ENCODE measurements at places on chromosomes 3 and 15.

DNA sequence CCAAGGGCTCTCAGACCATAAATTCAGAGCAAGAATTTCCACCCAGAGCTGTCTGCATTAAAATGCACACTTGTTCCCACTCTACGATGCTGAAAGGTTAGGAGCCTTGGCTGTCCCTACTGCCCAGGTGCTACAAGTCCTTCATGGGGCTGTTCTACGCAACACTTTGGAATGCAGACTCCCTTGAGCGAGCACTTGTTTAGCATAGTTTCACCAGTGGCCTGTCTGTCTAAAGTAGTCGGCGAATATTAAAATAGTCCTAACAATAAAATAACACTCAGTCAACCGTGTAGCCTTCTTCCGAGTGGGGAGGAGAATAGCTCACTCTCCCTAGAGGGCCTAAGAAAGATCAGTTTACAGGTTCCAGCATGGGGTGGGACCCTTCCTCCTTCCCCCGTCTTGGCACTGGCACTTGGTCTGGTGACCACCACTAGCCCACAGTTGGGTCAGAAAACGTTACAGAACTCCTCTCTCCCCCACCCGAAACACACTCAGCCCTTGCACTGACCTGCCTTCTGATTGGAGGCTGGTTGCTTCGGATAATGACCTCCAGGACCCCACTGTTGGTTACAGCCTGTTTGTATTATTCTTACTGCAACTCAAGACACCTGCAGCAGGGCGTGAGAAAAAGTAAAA is at the start of gene CLDN16:
Gene CLDN16, plus strand, starts transcription at position 586 of the 636 bp plus-strand sequence. CDS start 167 bp downstream, outside the sequence.
- no peak for DNase-seq

DNA sequence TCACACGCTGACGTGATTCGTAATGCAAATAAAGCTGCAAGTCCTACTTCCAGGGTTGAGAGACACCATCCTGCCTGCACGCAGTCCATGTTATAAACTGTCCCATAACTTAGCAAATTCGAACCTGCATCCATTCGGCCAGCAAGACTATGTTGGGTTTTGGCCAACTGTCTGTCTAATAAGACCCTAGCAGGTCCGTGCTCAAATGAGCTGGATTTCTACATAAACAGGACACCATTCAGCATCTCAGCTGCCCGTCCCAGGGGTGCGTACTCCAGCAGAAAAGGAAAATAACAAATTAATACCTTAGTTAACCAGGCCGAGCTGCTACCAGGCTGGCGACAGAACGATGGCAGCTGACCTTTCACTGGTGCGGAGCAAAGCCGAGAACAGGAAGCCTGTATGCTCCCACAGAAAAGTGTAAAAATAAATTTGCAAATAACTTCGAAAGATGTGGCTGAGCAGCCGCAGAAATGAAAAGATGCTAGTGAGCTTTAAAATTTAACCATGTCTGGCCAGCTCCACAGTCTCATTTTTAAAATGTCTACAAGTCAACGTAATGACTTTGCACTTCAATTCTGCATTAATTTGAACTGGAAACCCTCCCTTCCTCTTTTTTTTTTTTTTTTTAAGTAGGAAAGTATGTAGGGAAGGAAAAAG is 97.1 kb upstream of the SNRPA1 start:
- no peak for DNase-seq

- peak; percentile 24 for DNase-seq
These were observed 79.8 kb downstream of the ABHD5 start for GRCh38 chr3:43770426-43771103.

DNA sequence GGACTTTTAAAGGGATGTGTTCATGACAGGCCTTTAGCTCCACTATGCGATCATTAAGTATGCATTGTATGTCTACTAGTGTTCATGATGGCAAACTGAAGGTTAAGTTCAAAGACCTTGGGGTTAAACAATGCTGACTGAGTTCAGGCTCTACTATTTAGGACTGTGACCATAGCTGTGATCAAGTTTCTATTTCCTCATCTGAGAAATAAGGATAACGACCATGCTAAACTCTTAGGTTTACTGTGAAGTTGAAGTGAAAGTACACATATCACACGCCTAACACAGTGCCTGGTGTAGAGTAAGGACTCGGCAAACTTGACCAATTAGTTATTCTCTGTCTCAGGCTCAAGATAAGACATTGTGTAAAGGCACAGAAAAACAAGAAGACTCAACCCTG is 243.2 kb downstream of the MBNL1 start:
- DNase-seq, result no peak

- DNase-seq, result peak; percentile 66
These were observed 188.7 kb upstream of the LINGO1 start for GRCh38 chr15:77821188-77821958.

GRCh38 chr3:105317841-105318240 is 48.9 kb upstream of the ALCAM start:
- DNase-seq, result no peak

DNA sequence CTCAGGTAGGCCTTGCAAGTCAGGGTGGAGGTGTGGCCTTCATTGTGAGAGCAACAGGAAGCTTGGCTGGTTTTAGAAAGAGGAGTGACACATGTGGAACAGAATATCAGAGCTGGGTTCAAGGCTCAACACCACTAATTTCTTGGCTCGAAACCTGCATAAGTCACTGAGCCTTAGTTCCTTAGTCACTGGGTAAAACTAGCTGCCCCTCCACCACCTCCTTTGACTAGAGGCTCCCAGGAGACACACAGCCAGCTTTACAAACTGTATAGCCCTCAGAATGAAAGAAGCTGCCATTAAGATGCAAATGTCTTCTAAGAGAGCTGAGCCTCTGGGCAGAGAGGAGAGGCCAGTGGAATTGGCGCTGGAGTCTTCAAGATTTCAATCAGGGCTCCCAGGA is 67.7 kb downstream of the CERS3 start:
- DNase-seq, result no peak

DNA sequence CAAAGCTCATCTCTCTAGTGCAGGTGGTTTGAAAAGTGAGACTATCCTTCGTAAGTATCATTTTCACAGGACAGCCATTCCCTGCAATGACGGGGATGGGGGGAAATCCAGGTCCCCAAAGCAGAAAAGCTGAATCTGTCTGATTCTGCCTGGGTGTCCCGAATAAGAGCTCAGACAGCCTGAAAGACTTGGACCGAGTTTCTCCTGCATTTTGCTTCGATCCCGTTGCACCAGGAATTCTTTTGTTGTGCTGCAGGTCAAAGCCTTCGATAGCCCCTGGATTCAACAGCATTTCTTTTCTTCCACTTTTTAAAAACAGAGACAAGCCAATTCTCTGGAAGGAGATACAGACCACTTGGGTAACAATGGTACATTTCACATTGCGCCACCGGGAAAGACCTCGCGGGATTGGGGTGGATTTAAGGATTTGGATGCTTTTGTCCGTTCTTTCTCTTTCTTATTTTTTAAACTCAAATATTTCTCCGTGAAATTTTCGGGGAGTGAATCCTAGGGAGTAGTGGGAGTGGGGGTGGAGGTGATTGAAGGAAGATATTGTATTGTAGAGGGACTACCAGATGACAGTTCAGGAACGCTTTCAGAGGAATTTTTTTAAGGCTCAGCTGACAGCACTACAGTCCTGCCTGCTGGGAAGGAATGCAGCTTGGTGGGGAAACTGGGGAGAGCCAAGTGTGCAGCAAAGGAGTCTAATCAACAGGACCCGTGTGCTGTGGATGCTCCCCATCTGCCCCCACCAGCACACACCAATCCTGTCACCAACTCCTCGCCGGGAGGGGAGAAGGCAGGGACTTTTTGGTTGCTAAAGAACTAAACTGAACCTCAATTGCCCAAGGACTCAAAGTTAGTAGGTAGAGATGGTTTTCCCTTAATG is 2.6 kb downstream of the SLITRK3 start:
- no peak for DNase-seq

- no peak for DNase-seq
These were observed 121.0 kb downstream of the ASB7 start for GRCh38 chr15:100723315-100723801.

DNA sequence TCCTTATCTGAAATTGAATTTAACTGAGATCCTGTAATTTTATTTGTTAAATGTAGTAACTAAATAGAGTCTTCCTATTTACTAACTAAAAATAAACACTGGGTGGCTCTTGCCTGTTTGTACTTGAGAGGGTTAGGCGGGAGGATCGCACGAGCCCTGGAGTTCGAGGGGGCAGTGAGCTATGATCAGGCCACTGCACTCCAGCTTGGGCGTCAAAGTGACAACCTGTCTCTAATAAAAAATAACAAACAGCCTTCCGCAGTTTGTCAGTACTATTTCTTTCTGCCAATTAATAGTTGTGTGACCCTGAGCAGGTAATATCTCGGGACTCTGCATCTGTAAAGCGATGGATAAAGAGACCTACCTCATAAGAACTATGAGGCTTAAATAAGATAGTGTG is 768 bp upstream of the PDE12 start:
- no peak for DNase-seq

DNA sequence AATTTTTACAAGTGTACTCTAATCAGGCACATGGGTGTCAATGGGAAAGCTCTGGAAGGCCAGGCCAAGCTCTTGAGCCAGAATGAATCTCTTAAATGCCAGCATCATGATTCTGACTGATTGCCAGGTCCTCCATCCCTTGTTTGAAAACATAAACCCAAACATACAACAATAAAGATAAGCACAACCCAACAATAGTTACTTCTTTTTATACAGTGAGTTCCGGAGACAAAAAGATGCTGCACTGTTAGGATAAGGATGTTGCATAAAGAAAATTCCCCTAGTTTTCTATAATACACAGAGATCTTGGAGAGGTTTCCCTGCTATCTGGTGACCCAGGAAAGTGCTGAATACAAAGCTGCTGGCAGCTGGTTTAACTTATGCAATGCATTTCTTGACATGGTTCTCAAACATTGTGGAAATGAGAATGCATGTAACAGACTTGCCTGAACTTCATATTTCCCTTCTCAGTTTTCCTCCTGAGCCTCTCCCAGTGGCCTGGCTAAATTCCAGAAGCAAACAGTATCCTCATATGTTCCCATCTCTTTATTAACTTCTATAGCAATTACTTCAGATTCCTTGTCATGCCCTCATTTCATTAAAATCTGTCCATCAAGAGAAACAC is 180.1 kb upstream of the PRICKLE2 start:
- no peak for DNase-seq

DNA sequence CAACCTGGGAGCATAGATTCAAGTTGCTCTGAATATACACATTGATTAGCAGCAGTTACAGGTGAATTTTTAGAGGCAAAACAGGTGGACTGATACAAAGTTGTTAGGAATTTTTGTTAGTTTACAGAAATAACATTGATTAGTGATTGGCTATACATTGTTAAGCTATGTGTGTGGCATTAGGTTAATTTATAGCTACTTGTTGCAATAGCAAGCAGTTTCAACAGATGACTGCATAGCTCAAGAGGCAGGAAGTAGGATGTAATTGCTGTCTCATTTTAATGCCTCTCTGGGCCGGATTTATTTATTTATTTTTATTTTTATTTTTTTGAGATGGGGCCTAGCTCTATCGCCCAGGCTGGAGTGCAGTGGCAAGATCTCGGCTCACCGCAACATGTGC is 99.7 kb downstream of the TCF12 start:
- DNase-seq, result no peak

- DNase-seq, result no peak
These were observed 153.1 kb upstream of the GAP43 start for GRCh38 chr3:115470254-115470653.

- no peak for DNase-seq
These were observed 158.1 kb downstream of the SSR3 start for GRCh38 chr3:156396851-156397250.

DNA sequence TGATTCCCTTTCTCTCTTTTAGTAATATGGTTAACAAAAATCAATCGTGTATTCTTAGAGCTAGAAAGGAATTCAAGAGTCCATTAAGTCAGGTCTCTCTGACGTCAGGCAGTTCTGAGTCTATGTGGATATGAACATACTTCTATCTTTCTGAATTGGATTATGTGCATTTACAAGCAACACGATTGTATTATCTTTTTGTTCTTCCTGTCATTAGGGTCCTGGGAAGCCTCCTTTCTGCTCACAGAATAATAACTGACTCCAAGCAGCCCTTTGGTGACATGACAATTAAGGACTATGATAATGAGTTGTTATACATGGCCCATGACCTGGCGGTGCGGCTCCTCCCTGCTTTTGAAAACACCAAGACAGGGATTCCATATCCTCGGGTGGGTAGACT is 14.0 kb downstream of the EDEM1 start:
- DNase-seq, result no peak

GRCh38 chr3:72997421-72997961 is 880 bp downstream of the PPP4R2 start:
- DNase-seq, result peak; percentile 70
